ENCODE measurements at places on chromosomes 1 and 21.

GRCh38 chr1:117044217-117044616 is 15.9 kb upstream of the TTF2 start:
- no peak for DNase-seq

GRCh38 chr21:39675993-39676661 is 63.4 kb downstream of the B3GALT5 start:
- no peak for DNase-seq

DNA sequence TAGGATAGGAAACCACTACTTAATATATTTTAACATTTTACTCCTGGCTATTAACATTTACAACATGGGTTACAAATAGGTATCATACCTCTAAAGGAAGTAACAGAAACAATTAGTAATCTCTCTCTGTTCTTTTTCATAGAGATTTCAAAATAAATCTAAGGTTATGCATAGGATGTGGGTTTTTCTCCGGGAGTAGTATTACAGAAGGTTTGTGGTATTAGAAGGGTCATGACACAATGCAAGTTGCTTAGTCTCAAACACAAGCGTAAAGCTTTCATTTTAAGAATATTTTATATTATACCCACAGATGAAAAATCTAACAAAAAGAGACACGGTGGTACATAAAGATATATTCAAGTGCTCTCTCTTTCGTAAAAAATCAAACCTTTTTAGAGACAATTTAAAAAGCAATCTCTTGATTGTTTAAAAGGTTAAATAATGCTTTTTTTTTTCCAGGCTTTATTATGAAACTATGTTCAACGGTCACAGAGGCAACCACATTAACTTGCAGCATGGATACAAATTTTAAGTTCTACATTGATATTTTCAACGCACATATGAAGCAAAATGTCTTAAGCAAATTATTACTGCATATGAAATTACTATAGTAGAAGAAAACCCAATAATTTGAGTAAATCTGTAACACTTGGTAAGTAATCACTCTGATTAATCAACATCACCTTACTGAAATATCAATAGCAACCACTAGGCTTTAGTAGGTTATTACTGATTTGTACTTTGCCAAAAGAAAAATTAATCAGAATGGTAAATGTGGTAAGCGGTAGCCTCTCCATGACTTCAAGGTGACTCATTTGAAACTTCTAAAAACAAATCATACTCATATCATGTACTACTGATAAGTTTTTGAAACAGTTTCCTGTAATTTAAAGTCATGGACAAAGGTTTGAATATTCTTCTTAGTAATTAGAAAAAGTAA is 97.4 kb upstream of the GFI1 start:
- DNase-seq: no peak

DNA sequence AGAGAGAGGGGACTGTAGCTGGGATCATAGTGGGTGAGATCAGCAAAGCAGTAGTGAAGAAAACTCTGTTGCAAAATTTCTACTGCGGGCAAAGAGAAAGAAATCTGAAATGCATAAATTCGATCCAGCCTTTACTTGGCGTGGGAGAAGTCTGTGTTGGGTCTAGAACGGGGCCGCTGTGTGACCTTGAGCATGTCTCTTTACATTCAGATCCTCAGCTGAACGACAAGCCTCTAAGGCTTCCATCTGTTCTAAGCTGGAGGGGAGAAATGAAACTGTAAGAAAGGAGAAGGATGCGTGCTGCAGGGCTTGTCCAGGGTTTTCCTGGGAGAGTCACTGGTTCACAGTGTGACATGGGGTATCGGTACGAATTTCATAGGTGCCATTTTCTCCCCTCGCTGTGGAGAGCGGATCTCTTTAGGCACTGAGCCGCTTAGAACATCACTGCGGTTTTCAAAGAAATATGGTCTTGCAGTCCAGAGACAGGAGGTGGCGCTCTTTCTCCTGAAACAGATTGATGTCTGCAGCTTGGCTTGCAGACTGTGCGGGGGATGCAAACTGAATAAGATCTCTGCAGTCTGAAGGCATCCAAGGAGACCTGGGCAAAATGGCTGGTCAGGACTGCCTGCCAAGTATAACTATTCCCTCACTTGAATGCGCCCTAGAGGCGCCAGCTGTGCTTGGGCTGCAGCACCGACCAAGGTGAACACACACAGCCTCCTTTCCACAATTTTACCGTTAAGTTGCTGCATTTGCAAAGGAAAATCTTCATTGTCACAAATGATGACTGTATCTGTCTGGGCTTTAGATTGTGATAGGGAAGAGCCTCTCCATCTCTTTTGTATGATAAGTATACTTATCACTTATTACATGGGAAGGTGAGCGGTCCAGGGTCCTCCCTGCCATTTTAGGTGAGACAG is 104.1 kb downstream of the XCL2 start:
- DNase-seq: peak; percentile 76

GRCh38 chr1:145887631-145888030 is 2.0 kb upstream of the ANKRD35 start:
- DNase-seq: no peak

- DNase-seq: no peak
Measured at GRCh38 chr1:161727256-161727924, 6.0 kb downstream of the FCRLB start.

GRCh38 chr1:110227774-110228173 is 17.7 kb downstream of the KCNC4 start:
- no peak for DNase-seq

- no peak for DNase-seq
Measured at GRCh38 chr1:40769815-40770214, 13.8 kb upstream of the KCNQ4 start.

GRCh38 chr1:163912170-163912884 is 590.6 kb downstream of the NUF2 start:
- no peak for DNase-seq

GRCh38 chr1:70415882-70416281 is 4.8 kb downstream of the CTH start:
- no peak for DNase-seq

DNA sequence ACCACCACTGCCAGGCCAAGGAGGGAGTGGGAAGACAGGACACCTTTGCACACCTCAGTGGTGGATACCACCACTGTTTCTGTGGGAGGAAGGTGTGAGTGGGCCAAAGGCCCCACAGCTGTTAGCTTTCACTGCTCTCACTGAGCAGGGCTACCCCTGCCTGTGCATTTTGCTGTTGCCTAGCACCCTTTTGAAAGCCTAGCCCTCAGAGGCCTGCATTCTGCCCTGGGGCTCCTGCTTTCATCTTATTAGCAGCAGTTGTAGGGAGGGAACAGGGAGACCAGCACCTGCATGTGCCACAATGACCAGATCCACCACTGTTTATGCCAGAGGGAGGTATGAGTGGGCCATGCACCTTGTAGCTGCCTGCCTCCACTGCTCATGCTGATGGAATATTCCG is 110.9 kb upstream of the C21orf91 start:
- DNase-seq: no peak

- no peak for DNase-seq
Measured at GRCh38 chr1:179047636-179047997, 21.9 kb downstream of the FAM20B start.

DNA sequence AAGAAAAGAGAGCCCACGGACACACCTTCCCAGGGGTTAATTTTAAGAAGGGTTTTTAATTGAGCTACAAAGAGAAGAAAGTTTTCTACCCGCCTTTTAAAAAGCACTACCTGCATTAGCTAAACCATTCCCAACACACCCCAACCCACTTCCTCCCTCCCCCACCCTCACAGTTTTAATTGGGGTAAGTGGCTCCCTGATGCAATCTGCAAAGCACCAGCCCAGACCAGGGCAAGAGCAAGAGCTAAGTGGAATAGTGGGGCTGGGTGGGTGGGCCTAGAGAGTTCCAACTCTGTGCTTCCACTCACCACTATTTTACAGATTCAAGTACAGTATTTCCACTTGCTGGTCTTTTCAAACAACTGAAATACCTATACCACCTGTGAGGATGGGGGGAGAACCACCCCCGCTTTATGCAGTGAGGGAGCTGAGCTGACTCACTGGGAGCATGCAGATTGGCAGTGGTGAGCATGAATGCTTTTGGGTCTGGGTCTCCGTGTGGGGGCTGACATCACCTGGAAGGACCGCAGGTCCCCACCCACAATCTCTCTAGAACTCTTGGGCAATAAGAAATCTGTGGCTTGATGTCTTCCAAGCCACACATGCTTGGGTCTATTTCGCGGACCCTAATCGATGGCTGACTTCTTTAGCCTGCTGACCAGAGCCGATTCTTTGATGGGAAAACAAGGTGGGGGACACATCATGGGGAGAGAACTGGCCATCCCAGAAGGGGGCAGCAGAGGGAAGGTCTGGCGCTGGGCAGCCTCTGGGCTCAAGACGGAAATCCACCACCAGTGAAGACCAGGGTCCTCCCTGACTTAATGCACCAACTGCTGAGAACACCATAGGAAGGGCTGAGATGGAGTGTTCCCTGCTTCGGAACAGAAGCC is 95.5 kb downstream of the SSBP3 start:
- peak; percentile 44 for DNase-seq

- no peak for DNase-seq
Measured at GRCh38 chr1:2267051-2267830, 39.1 kb downstream of the SKI start.

DNA sequence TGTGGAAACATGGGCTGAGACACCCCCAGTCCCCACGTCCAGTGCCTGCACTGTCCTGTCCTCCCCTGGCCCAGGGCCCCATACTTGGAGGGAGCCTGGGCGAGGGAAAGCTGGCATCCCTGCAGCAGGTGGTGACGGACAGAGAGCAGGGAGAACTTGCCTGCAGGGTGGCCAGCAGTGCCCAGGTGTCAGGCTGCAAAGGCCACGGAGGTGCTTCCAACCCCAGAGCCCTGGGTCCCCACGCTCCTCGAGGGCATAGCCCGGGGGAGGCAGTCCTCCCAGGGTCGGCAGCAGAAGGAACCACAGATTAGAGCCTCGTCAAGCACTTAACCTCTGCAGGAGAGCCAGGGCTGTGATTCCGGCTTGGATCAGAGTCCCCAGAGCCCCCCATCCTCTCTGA is 77.5 kb downstream of the ARHGEF16 start:
- no peak for DNase-seq

- no peak for DNase-seq
Measured at GRCh38 chr1:154874465-154874864, 4.4 kb upstream of the KCNN3 start.

- DNase-seq: no peak
Measured at GRCh38 chr1:145956781-145957442, 905 bp downstream of the LIX1L start.

DNA sequence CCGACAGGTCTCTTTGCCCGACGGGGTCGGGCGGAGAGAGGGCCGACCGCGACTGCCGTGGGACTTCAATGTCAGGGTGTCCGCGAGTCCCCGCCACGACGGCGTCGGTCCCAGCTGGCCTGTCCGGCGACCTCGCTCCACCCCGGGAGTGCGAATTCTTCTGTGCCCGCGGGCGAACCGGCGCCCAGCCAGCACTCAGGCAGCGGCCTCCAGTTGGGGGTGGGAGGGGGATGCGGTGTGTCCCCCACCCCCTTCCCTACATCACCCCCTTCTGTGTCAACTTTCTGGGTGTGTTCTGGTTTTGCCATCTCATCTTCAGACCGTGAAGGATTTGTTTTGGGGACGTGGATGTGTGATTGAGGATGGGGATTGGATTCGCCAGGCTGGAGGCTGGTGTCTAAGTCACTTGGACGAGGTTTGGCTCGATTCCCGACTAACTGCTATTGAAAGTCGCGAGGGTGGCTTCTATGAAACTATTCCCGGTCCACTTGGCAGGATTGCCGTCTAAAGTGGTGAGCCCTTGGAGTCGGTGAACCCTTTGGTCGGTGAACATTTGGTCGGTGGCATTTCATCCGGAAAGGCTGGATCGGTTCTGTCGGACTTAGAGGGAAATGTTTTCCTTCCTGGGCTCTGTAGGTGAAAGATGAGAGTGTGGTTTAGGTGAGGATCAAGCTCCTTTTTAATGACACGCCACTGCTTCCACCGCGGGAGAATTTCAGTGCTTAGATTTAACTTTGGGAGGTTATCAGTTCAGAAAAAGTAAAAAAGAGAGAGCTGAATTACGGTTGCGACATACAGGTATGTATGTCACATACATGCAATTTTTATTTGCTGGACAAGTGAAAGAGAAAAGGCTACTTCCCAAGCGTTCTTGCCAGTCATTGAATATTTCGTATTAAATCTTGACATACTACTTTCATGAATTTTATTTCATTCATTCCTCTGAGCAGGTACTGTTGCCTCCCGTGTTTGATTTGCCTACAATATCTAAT is 771 bp downstream of the ABCD3 start:
- DNase-seq: peak; percentile 7

- no peak for DNase-seq
Measured at GRCh38 chr1:181655756-181656155, 172.4 kb downstream of the CACNA1E start.

DNA sequence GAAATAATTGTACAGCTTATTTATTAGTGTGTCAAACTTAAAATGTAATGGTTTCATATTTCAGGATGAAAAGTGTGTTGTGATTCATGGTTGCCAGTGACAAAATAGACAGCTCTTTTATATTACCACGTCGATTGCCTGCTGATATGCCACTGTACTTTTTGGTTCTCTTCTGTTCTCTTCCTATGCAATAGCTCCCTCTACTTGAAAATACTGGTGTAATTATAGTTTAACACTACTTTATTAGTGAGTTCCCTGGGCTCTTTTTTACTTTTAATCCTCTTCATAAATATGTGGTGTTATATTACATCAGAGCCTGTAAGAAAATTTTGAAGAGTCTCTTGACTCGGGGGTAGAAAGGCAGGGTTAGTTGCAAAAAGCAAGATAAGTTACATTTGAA is 111.3 kb downstream of the PATJ start:
- no peak for DNase-seq

GRCh38 chr1:83103341-83103740 is 895.6 kb downstream of the TTLL7 start:
- DNase-seq: no peak

GRCh38 chr1:23810818-23811540 is 10.4 kb upstream of the GALE start:
- peak; percentile 40 for DNase-seq

GRCh38 chr1:170460414-170461155 is 71.4 kb upstream of the GORAB start:
- no peak for DNase-seq

DNA sequence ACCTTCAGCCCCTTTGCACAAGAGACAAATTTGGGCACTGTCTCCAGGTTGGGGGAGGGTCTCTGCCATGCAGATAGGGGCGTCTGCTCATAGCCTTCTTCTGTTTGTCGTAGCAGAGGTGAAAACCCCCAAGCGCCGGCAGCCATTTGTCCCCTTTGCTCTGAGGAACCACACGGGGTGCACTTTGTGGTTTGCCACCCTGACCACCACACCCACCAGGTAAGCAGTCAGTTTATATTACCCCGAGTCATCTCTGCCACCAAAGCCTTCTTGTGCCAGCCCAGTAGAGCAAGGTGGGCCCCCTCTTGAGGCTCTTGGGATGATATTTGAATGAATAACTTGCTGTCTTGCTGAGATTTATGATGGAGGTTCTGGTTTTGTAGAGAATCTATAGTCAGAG is 111.8 kb downstream of the VPS13D start:
- DNase-seq: no peak

- DNase-seq: peak; percentile 18
Measured at GRCh38 chr1:166884040-166884642, 8.1 kb upstream of the TADA1 start.

DNA sequence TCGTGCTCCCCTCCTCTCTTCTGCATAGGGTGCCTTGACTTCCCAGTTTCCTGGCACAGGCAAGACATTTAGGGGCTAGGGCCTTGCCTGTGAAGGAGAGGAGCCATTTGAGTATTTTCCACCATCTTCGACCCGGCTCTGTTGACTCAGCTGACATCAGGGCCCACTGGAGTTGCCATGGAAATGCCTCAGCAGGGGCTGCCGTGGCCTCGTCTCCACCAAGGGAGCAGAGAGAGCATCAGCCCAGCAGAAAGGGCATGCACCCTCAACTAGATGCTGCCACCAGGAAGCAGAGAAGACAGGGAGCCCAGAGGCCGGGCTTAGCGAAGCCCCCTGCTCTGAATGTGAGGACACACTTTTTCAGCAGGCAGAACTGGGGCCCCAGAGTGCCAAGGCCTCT is 101.9 kb upstream of the ACTL8 start:
- DNase-seq: no peak

All from Caco-2 (cell line).